ENCODE measurements at places on chromosomes 6 and 20. TPM values are rescaled to one million over a fixed set of nuclear protein-coding genes. Genes with fewer than 3 reads are reported as not detected.

DNA sequence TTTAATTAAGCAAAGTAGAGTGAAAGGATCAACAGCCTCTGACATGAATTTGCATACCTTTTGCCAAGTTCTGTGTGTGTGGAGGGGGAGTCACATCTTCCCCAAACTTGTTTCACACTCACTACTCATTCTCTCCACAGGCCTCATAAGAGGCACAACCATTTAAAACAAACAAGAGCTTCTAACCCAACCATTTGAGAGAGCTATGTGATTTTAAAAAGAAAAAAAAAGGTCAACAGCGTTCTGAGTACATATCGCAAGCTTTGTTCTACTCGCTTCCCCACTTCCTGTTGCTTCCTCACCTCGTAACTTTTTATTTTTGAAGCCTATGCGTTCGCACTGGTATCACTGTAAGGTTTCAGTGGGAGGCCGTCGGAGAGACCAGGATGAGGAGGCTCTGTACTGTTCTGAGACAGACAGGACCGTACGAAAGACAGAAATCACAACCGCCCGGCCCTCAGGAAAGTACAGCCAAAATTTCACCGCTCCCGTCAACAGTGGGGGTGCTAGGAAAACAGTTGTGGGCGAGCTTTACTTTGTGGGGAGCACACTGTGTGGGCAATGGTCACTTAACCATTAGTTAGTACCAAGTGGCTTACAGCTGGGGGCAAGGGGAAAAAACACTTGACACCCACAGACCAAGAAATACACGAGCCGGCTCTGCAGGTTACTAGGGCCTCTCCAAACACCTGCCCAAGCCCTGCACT lies 61.3 kb downstream of the TRERF1 start:
- DNase-seq, result no peak

DNA sequence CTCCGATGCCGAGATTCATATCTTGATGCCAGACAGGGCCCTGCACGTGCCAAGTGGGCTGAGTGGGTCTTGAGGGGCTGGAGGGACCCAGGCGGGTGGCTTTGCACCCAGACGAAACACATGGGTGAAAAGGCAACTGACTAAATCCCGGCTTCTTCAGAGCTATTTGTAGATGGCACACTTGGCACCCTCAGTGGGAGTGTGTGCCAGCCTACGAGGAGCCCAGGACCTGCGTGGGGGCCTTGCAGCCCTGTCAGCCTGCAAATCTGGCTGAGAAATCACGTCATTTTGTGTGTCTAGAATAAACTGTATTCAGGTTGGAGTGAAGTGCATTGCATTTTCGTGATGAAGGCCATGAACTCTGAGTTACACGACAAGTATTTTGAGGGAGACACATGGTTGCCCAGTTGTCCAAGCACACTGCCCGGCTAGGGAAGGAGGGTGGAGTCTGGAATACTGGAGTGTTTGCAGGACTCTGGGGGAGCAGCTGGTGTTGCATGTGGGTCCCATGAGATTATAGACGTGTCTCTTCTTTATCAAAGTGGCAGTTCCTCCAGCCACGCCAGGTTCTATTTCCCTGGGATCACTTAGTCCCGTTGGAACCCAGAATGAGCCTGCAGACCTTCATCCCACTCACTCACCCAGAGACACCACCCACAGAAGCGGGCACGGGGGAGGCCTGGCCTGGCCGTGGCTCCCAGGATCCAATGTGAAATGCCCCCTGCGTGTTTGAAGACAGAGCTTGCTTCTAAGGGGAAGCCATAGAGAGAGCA lies 60.2 kb downstream of the DLL1 start:
- no peak for DNase-seq

DNA sequence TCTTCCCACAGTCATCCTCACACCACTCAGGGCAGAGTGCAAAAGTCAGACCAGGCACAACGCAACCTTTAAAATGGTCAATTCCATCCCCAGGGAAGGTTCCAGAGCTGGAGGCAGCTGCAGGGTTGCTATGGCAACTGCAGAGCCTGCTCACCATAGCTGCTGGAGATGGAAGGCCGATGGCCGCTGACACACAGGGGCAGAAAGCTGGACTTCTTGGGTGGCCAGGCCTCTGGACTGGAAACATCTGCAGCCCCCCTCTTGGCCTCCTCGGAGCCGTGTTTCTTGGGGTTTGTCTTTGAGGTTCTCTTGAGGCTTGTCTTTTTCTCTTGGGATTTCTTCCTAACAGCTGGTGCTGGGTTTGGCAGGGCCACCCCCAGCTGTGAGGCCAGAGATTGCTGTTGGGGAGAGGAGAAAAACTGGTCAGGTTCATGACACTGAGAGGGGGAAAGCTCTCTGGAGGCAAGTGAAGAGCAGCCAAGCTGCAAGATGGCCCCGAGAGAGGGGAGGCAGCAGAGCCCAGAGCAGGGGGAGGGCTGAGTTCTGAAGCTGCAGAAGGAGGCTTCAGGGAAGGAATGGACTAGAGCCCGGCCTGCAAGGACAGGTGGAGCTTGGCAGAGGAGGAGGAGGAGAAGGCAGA lies 10.2 kb downstream of the BNIP5 start:
- no peak for DNase-seq

Gene MOG
- not detected for total RNA-seq

Gene XKR7
- total RNA-seq, result under 0.01 TPM

- no peak for DNase-seq
Measured at GRCh38 chr6:119894811-119895210, 545.2 kb upstream of the MAN1A1 start.

GRCh38 chr20:24698189-24698588 lies 228.8 kb downstream of the SYNDIG1 start:
- DNase-seq, result no peak

- DNase-seq, result no peak
Measured at GRCh38 chr20:61146023-61146422, 106.0 kb upstream of the CDH4 start.

DNA sequence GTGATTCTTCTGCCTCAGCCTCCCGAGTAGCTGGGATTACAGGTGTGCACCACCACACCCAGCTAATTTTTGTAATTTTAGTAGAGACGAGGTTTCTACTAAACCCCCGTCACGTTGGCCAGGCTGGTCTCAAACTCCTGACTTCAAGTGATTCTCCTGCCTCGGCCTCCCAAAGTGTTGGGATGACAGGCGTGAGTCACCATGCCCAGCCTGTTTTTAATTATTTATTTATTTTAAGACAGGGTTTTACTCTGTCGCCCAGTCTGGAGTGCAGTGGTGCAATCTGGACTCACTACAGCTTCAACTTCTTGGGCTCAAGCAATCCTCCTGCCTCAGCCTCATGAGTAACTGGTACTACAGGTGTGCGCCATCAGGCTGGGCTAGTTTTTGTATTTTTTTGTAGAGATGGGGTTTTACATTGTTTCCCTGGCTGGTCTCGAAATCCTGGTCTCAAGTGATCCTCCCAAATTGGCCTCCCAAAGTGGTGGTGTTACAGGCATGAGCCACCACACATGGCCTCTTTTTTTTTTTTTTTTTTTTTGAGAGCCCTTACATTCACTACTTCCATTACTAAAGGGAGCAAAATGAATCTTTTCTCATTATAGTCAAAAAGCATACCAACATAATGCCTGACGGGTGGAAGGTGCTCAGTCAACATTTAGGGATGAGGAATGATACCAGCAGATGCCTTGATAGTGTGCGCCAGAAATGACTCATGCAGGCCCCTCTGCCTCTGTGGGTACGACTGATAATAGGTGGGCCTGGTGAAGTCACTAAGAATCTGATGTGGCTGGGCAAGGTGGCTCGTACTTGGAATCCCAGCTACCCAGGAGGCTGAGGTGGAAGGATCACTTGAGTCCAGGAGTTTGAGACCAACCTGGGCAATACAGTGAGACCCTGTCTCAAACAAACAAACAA lies 17.8 kb upstream of the RALGAPB start:
- no peak for DNase-seq

- DNase-seq, result peak; percentile 2
Measured at GRCh38 chr6:150491131-150491810, 108.4 kb upstream of the PLEKHG1 start.

DNA sequence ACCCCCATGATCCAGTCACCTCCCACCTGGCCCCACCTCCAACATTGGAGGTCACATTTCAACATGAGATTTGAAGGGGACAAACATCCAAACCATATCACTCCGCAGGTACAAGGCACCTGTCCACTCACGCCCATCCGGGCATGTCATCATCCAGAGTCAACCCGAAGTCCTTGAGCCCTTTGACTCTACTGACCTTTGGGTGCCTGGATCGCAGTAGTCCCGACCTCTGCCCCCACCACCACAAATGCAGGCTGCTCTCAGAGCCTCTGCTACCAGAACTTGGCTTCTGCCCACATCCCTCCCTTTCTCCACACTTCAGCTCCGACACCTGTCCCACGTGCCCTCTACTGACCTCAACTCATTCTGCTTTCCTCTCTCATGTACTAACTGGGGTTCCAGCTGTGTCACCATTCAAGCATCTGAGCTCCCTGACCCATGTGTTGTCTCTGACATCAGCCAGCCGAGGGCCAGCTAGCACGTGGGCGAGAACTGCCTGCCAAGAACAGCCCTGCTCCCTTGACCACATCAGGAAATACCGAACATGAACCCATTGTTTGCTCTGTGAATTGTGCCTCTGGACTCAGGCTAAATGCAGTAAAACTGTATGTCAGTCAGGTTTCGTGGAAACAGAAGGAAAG lies 498.3 kb upstream of the SULF2 start:
- DNase-seq, result no peak

Gene ZFP57
- total RNA-seq, result 1.9 TPM

Gene NOX3
- not detected for total RNA-seq

- no peak for DNase-seq
Measured at GRCh38 chr6:142846459-142846831, 98.5 kb downstream of the HIVEP2 start.

DNA sequence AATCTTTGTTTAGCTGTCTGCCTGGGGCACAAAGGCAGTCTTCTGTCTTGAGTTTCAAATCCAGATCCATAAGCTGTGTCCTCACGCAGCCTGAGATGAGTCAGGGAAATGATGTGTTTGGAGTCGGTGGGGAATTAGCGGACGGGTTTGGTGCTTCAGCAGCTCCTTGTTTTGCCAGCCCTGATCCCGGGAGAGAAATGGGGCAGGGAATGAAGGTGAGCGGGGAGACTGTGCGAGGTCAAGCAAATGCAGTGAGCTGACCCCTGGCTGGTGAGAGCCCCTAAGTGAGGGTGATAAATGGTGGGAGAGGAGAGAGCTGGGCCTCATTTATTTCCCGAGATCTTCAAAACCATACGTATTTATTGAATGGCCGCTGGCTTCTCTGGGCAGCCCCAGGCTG lies 21.6 kb downstream of the DUSP22 start:
- DNase-seq, result no peak

Gene VSX1
- total RNA-seq, result not detected

- DNase-seq, result peak; percentile 4
Measured at GRCh38 chr6:106561686-106562405, 67.5 kb downstream of the RTN4IP1 start.

Data from hematopoietic multipotent progenitor cell (in vitro differentiated cells).